ENCODE measurements at places on chromosomes 12 and 14. TPM values are rescaled to one million over a fixed set of nuclear protein-coding genes. Genes with fewer than 3 reads are reported as not detected.

PLCZ1 gene
- total RNA-seq, result not detected

LTB4R gene
- 13.7 TPM for total RNA-seq

GLIPR1L2 gene
- total RNA-seq, result not detected

PAN2 gene
- total RNA-seq, result 25.5 TPM

SERPINA6 gene
- total RNA-seq, result not detected

PRR4 gene
- total RNA-seq, result 0.80 TPM

CCDC38 gene
- total RNA-seq, result 0.31 TPM

MGST1 gene
- total RNA-seq, result not detected

RNASE2 gene
- total RNA-seq, result not detected

KLHL33 gene
- total RNA-seq, result 0.11 TPM

PTPRB gene
- total RNA-seq, result not detected

DBX2 gene
- not detected for total RNA-seq

TSPAN31 gene
- 10.6 TPM for total RNA-seq

GPR65 gene
- 17.1 TPM for total RNA-seq

BCL11B gene
- total RNA-seq, result 32.1 TPM

MYF6 gene
- total RNA-seq, result not detected

IL26 gene
- 0.50 TPM for total RNA-seq

ANKRD9 gene
- 15.2 TPM for total RNA-seq

PCK2 gene
- 125 TPM for total RNA-seq

CPM gene
- 2.7 TPM for total RNA-seq

CIROP gene
- not detected for total RNA-seq

HOXC13 gene
- total RNA-seq, result not detected

OTOGL gene
- not detected for total RNA-seq

RTL1 gene
- total RNA-seq, result not detected

PLEKHD1 gene
- total RNA-seq, result not detected

KRT72 gene
- not detected for total RNA-seq

KCNC2 gene
- total RNA-seq, result not detected

TSHR gene
- total RNA-seq, result not detected

PLXNC1 gene
- total RNA-seq, result 4.0 TPM

KLRC2 gene
- 7.5 TPM for total RNA-seq

TMEM229B gene
- total RNA-seq, result 1.5 TPM

PIANP gene
- total RNA-seq, result 0.55 TPM

ANKRD33 gene
- total RNA-seq, result not detected

JAG2 gene
- 1.7 TPM for total RNA-seq

KRT86 gene
- total RNA-seq, result not detected

MYL2 gene
- not detected for total RNA-seq

IL31 gene
- 2.0 TPM for total RNA-seq

ZDHHC22 gene
- not detected for total RNA-seq

CLEC4A gene
- total RNA-seq, result 0.46 TPM

P2RX2 gene
- total RNA-seq, result not detected

DNAL1 gene
- total RNA-seq, result 9.9 TPM

Data from activated CD8-positive, alpha-beta memory T cell treated with anti-CD3 and anti-CD28 coated beads for 36 hours (primary cell).